Activated T-cell treated with anti-CD3 and anti-CD28 coated beads for 1 hour (primary cell): ENCODE measurements at places on chromosomes 3 and 15.

- no peak for DNase-seq
These were observed 9.5 kb upstream of the C3orf49 start for GRCh38 chr3:63809607-63810006.

- no peak for DNase-seq
These were observed 43.0 kb downstream of the BCL2L10 start for GRCh38 chr15:52069559-52069958.

GRCh38 chr3:71671216-71671845 lies 53.9 kb downstream of the EIF4E3 start:
- no peak for DNase-seq

- DNase-seq, result no peak
These were observed 190.7 kb upstream of the CNTN6 start for GRCh38 chr3:901953-902778.

DNA sequence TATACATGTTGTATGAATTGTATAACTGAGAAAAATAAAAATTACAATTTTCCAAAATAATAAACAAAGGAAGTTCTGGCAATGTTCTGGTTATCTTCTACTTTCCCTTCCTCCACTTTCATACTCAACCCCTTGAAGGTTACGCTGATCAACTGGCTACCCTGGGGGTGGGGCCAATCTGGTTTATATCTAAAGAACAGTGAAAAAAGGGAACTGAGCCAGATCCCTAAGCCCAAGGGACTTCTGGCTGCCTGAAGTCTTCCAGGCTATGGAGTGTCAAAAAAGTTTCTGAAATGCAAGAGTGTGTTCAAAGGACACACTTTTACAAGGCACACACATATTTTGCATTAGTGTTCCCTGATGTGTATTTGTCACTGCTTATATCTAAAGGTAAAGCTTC lies 591.9 kb downstream of the ROBO1 start:
- DNase-seq, result no peak

GRCh38 chr3:39146611-39147591 lies 6.5 kb downstream of the CSRNP1 start:
- peak; percentile 57 for DNase-seq

DNA sequence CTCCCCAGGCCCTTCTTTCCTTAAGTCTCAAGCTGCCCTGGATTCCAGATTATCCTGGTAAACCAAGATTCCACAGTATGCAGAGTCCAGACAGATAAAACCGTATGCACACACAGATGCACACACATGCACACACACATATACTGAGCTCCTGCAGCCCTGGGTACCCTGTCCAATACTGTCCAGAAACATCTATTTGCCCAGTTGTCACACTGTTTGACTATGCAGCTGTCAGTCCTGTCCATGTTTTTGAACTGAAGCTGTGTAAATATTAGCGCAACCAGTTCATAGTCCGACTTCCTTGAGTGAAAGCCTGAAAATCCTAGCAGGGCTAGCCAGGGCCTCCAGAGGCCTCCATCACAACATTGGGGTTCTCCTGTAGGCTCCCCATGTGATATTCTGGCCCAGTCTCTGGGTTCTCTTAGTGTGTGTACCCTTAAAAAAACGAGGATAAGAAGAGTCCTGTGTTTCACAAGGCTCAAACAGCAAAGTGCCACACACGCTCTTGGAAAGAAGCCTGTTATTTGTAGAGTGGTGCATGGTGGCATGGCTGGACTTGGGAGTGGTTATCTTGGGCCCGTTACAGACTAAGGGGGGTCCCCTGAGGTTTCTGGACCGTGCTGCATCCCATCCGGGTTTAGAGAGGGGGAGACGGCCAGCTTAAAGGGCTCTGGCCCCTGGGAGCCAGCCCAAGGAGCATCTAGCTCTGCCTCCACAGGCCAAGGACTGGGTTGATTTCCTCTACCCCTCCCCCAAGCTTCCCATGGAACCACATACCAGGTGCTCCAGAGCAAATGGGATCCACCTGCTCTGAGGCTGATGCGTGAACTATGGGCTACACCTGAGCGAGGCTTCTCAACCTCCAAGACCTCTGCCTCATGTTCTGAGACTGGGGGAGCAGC lies 108.3 kb downstream of the IQSEC1 start:
- no peak for DNase-seq

DNA sequence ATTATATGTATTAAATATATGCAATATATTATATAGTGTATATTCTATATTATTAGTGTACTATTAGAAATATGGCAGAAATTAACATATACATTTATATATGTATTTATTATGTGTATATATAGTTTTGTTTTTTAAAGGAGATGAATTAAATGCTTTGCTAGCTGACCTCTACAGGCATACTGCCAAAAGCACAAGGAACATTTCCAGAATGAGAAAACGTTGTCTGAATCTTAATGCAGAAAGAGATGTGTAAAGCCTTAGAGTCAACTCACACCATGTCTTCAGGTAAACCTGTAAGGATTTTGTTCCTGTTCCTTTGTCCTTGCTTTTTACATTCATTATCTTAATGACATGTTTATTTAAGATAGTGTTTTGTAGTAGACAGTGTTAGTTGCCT lies 111.9 kb downstream of the ST8SIA2 start:
- DNase-seq, result no peak

DNA sequence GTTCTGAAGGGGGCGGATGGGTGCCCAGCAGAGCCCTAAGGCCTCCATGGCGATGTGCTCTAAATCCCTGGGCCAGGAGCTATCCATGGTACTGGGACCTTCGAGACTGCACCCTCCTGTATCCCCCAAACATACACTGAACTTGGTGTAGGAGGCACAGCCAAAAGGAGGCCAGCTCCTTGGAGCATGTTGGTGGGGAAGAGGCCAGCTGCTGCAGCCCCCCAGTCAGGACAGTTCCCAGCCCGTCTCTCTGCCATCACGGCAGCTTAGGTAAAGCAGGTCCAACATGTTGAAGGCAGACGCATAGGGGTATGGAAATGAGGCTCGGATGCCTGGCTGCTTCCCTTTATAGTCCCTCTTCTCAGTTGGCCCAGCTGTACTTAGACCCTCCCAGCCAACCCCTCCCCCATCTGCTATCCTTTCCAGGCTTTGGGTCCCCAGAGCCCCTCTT lies 1.8 kb downstream of the CAMKV start:
- no peak for DNase-seq

DNA sequence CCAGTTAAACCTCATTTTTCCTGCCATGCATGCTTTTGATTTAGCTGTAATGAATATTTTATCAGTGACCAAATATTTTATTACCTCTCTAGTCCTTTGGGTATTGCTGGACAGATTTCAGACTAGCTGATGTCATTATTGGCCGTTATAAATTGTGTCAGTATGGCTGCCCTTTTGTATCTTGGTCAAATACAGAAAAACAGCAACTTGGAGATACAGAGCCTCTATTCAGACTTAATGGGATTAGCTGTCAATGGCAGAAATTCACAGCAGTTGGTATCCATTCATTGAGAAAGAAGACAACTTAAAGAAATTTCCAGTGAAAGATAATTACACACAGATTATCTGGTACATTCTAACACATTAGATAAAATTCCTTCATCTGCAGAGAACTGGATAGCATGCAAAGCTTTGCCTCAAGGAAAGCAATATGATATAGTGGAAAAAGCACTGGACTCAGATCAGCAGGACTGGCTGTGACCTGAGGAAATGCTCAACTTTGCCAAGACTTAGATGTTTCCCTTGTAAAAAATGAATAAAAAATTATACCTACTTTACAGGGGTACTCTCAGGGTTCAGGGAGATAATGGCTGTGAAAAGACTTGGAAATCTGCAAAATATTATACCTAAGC lies 20.8 kb downstream of the COL6A6 start:
- DNase-seq, result no peak

GRCh38 chr3:194587438-194587931 lies 45.7 kb downstream of the TMEM44 start:
- no peak for DNase-seq

DNA sequence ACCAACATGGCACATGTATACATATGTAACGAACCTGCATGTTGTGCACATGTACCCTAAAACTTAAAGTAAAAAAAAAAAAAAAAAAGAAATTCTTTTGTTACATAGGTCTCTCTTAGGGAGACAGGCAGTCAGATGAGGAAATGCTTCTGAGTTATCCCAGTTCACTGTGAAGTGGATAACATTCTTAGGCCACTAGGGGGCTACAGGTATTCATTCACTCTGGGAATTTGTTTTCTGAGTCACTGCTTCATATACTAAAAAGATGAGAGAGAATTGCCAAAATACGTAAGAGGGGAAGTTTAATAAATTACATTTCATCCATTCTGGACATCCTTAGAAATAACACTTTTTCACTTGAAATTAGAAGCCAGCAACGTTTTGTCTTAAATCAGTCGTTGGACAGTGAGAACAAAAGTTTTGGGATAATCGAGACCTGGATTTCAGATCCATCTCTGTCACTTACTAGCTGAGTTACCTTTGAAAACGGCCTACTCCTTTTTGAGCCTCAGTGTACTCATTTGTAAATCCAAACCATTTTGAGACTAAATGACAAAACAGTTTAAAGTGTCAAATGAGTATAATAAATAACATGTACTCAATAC lies 738.4 kb upstream of the ALCAM start:
- DNase-seq, result no peak

- no peak for DNase-seq
These were observed 328.5 kb upstream of the GOLIM4 start for GRCh38 chr3:168424059-168424734.

DNA sequence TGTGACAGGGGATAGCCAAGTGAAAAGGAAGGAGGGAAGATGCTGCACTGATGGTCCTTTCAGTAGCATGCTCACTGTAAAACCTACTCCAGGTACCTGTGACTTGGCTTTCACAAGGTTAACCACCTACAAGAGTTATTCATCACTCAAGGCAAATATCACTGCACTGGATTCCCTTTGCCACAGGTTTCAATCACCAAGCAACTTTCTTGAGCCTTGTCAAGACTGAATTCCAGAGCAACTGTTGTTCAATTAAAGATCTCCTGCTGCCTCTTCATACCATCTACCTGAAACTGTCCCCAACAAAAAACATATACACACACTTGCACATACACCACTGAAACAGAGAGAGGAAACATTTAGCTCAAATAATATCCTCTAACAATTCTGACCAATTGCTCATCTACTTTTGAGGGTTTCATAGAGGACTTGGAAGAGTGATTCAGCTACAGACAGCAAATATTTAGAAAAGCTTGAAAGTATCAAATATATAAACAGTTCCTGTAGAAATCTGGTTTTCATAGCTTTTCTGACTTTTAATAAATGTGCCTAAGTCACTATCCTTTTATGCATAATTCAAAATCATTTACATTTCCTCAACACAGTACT lies 6.5 kb downstream of the IGF2BP2 start:
- no peak for DNase-seq

GRCh38 chr15:78229431-78230406 lies 4.6 kb downstream of the ACSBG1 start:
- no peak for DNase-seq

DNA sequence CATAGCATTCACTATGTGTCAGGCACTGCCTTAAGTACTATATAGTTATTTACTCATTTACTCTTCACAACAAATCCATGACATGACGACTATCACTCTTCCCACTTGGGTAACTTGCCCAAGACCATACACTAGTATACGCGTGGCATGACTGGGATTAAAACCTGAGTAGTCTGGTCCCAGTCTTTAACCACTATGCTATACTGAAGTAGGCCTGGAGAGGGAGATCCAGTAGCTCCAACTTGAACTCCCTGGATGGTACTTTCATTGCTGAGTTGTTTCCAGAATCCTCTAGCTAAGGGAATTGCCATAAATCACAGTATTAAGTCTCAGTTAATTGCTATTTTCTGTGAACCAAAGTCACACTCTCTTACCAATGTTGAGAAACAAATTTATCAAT lies 116.2 kb upstream of the LSAMP start:
- no peak for DNase-seq

- DNase-seq, result peak; percentile 43
These were observed at the start of gene CD200 for GRCh38 chr3:112333002-112333380. TSS of gene CD200 (plus strand) at chr3:112333156. CDS start at chr3:112333213, 57 bp downstream.

DNA sequence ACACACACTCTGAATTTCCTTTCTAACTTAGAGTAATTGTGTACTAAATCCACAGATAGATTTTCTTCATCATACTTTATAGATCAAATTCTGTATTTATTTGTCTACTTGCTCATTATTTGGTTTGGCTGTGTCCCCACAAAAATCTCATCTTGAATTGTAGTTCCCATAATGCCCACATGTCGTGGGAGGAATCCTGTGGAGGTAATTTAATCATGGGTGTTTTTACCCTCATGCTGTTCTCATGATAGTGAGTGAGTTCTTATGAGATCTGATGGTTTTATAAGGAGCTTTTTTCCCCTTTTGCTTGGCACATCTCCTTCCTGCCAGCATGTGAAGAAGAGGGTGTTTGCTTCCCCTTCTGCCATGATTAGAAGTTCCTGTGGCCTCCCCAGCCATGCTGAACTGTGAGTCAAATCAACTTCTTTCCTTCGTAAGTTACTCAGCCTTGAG lies 198.3 kb upstream of the TGFBR2 start:
- no peak for DNase-seq

DNA sequence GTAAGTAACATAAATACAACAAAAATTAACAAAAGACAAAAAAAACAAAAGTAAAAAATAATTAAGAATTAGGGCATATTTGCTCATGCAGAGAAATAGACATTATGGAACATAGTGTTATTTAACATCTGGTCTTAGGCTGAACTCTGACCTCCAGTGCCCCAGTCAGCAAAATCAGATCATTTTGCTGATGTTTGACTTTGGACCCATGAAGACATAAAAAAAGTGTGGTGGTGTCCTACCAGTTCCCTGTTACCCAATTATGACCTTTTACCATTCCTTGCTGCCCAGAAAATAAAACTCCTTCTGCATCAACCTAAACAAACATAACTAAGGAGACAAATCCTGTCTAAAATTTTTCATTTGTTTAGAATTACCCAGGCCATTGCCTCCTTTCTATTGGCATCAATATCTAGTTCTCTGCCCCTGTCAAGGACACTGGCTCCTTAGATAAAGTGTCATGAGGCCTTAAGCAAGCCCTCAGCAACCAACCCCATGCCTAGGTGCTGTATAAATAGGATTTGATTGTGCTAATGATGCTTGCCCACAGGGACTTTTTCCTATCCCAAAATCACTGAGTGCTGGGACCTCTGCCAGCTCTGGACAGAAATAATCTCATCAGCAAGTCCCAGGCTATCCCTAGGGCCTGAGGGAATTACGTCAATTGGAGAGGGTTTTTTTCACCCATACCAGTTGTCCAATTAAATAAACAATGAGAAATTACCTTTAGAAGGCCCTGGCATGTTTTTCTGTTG lies 334.5 kb upstream of the UMPS start:
- DNase-seq, result no peak

DNA sequence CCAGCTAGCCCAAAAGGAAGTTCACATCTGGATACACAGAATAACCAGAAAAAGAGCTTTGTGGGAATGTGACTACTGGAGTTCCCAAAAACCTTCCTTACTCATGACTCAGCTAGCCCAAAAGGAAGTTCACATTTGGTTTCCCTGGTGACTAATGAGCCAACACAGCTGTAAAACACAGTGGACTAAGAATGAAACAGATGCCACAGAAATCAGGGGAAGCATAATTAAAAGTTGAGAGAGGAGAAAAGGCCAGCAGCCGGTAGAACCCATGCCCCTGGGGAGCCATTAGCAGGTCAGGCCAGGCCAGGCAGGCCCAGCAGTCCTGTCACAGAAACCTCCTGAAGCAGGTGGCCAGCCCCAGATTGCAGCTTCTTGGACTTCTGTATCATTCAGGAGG lies 130.3 kb downstream of the GHSR start:
- DNase-seq, result no peak

- DNase-seq, result no peak
These were observed 904.2 kb downstream of the ROBO1 start for GRCh38 chr3:78863306-78864203.
